ENCODE measurements at places on chromosomes 7 and 10.
A peak's percentile ranks its signal among the peaks of the same experiment; 100 is the strongest.

DNA sequence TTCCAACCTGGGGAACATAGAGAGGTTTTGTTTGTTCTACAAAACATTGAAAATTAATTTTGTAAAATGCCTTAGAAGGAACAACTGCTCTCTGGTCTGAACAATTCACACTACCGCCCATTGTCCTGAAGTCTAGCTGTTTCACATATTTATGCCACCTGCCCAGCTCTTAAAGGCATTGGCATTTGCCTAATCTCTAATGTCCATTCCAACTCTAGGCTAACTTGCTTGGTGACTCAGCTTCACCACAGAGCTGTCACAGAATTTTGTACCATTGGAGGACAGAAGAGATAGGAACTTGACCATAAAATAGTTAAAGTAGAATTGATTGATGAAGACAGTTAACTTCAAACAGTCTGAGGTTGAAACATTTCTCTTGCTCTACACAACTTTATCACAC lies 53.5 kb upstream of the PPP1R17 start:
- no peak for DNase-seq

GRCh38 chr7:104499975-104500374 lies 171.6 kb downstream of the LHFPL3 start:
- DNase-seq = no peak

DNA sequence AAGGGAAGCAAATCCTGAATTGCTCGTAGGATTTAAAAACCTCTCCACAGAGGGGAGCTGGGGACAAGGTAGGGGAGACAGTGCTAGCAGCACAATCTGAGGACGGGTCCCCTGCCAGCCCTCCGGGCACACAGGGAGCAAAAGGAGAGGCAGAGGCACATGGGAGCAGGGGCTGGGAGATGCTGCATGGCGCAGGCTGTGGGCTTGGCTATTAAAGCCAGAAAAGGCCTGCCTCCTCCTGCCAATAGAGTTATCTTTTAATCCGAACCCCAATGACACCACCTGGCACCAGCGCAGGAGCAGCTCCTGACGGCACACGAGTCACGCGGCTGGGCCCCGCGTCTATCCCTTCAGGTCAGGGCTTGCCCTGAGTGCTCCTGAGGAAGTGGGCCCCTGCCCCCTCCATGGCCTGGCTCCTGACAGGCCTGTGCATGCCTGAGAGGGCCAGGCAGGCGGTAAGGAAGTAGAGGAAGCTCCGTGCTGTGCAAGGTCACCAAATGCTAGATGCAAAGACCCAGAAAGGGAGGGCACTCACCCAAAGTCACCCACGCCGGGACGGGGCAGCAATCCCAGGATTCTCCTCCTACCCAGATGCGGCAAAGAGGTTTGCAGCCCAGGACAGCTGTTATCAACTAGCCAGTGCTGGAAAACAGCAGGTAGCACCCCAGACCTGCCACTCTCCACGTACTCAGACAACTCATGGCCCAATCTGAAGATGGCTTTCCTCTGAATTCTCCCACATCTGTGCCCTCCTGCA lies 28.1 kb downstream of the DLG5 start:
- DNase-seq = peak; percentile 77

- DNase-seq = no peak
These were observed 29.8 kb downstream of the NPS start for GRCh38 chr10:127578961-127579305.

DNA sequence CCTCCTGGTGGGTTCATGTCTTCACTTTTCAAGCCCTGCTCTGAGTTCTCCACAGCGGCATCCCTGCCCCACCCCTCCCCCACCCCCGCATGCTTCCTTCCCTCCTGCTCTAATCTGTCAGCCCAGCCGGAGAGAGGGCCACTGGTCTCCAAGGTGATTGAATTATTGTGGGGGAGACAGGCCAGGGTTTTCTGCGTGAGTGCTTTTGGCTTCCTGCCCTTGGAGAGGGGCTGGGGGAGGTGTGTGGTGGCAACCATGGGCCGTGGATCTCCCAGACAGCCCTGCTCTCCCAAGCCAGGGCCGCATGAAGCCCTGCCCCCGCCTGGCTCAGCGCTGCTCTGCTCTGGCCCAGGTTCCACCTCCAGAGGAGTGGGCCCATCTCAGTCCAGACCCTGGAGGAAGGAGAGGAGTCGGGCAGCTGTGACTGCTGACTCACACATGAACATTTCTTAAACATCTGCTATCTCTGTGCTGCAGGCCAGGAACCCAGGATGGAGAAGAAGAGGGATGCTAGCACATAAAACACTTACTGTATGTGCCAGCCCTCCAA lies 109.9 kb downstream of the ZMIZ1 start:
- DNase-seq = peak; percentile 92

- DNase-seq = no peak
These were observed 34.4 kb upstream of the ETV1 start for GRCh38 chr7:14023838-14024237.

DNA sequence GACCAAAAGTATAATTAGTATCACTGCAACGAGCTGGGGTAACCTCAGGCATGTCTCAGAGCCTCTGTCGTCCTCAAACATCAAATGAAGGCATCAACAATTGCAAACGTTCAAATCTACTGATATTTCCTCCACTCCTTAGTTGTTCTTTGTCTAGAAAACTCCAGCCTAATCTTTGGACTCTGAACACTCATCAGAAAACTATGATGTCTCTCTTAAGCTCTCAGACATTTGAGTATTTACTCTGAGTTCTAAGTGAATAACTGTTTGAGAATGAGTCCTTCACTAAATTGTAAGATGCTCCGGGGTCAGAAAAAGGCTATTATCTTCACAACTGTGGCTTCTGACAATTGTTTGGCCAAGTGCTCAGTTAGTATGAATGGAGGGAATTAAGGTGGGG lies 536.4 kb downstream of the NRG3 start:
- DNase-seq = no peak

GRCh38 chr10:119174109-119174508 lies 4.5 kb downstream of the PRDX3 start:
- no peak for DNase-seq

DNA sequence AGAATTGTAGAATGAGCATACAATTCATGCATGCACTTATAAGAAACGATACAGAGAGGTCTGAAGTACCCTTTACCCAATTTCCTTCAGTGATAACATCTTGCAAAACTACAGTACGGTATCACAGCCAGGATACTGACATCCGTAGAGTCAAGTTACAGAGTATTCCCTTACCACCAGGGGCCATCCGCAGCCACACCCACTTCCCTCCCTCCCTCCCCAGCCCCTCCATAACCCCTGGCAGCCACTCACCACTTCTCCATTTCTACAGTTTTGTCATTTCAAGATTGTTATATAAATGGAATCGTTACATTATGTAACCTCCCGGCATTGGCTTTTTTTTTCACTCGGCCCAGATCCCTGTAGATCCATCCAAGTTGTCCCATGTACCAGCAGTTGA lies 113.6 kb upstream of the RET start:
- DNase-seq = peak; percentile 15

DNA sequence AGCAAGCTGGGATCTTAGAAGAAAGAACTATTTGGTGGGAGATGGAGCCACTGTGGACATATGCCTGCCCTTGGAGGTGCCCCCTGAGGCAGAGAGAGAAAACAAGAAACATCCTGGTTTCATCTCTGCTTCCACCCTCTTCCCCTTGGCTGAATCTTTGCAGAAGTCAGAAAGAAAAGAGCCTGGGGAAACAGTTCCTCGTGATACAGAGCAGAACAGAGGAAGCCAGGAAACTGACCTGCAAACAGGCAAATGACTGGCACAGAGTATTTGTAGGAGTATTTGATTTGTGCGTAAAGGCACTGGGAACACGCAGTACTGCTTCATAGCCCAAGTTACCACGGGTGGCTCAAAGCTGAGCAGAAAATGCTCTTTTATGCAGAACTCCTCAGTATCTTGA lies 7.0 kb upstream of the KEL start:
- DNase-seq = no peak

GRCh38 chr7:25396668-25397067 lies 168.4 kb upstream of the NPVF start:
- no peak for DNase-seq

GRCh38 chr7:158301207-158301606 lies 286.4 kb downstream of the PTPRN2 start:
- peak; percentile 10 for DNase-seq

DNA sequence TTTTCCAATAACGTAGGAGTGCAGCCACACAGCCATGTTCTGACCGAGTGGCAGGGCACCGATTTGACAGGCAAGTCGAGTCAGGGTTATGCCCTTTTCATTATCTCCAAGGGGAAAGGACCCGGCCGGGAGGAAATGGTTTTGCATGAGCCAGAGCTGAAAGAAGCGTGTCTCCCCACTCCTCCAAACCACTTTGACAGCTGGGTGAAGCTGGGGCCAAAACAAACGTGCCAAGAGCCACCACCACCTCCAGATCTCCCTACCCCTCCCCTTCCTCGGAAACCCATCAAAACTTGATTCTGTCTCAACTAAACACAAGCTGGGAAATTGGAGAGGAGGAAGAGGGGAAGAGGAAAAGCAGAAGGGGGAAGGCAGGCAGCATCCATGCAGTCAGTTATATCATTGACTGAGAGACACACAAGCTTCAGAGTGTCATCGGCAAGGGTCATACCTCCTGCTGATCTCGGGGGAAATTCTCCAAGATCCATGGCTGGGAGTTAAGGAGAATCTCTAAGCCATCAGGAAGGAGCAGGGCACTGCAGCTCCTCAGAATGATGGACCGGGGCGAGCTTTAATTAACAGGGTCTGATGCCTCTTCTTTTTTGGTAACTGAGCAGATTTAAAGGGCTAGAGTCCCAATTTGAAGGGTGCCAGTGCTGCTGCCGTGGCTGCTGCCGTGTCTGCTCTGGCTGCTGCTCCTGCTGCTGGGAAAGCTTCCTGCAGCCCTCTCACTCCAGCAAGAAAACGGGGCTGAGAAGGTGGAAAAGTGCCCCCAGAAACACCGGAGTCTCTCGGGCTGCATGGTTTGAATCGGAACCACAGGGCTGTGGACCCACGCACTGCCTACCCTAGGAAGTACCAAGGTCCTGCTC lies 34.7 kb upstream of the CALN1 start:
- DNase-seq = no peak

- DNase-seq = no peak
These were observed 9.1 kb downstream of the FOXK1 start for GRCh38 chr7:4690953-4691856.

GRCh38 chr10:77496941-77497420 lies 140.6 kb downstream of the KCNMA1 start:
- DNase-seq = no peak

- no peak for DNase-seq
These were observed 128.4 kb upstream of the FZD1 start for GRCh38 chr7:91135703-91136430.

DNA sequence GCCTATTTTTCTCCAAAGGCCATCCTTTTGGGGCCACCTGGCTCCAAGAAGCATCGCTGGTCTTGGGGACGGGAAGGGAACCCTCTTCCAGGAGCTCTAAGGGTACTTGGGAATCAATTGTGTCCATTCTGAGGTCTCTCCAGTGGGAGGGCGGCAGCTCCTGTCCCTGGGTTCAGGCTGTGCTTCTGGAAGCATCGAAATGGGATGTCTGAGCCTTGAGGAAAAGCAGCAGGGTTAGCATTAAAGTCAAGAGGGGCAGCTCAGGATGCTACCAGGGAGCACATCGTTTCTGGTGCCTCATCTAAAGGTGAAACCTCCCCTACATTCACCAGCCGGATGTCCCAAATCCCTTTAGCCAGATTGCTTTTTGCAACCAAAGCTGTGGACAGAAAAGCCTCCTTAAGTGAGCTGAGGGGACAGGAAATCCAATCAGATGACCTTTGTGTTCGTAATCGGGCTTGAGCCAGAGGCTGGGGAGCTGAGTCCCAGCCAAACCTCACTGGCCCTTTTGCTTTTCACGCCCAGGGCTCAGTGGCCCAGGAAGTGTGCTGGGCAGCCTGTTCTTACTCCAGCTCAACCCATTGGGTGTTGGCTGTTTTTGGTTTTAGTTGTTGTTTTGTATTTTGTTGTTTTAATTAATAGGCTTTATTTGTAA lies 88.8 kb upstream of the ANLN start:
- DNase-seq = no peak

DNA sequence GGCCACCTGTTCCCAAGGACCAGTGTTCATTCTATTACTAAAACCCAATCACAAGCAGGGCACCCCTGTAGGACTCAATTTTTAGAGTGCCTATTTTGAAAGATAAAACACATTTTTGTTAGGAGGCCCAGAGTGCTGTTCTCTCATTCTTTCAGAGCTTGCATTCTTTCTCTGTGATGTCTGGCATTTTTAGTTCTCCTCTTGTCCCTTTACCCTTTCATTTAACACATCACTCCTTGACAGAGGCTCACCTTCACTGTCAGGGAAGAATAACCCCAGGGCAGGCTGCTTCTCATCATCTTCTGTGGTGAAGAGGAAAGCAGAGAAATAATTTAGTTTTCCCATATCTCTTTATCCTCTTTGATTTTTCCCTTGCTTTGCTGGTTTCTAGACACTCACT lies 73.9 kb downstream of the CHRM2 start:
- no peak for DNase-seq

DNA sequence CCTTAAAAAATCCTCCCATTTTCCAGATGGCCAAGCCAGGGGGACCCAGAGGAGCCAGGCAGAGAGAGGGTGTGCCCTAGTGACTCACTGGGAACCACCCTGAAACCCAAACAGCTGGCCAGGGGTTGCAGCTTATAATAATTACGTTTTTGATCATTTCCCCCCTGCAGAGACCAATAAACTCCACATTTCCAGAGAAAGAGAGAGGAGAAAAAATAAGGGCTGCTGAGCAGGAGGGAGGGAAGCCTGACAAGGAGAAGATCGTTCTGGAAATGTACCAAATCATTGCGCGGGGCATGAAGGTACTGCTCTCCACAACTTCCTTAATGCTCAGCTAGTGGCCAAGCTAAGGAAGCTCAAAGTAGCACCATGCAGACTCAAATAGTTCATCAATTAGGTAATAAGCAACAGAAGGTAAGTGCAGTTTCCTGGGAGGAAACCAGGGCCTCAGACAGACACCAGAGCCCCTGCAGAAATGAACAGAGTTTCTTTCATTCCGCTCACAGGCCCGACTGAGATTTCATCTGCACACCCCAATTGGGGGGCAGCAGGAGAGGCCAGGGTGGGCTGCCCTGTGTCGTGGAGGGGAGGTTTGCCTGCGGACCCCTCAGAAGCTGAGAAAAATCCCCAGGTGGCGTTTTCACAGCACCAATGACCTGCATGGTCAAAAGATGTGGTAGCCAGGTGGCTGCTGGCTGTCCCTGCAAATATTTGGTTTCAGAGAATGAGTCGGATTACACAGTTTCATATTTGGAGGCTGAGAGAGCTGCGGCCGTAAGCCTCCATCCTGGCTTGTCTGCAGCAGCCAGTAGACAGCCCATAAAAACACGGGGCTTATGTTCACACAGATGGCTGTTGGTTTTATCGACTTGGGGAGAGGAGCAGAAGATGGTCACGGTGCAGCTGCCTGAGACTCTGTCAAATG lies 153.2 kb upstream of the LYZL2 start:
- peak; percentile 75 for DNase-seq

DNA sequence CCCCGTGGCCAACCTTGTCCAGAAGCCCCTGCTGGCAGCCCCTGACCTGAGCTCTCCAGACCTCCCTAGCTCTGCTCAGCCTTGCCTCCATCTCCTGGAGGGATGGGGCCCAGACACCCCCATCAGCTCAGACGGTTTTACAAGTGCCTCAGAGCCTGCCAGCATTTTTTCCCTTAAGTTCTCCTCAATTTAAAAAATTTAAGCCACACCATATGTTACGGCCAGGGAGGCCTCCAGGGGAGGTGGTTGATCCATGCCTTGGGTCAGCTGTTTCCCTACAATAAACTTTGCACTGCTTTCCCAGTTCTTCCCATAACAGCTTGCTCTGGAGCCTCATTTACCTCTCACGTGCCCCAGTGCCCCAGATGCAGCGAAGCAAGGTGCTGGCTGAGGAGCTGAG lies 143.5 kb downstream of the RGS10 start:
- DNase-seq = no peak

- no peak for DNase-seq
These were observed 853.5 kb downstream of the KCNMA1 start for GRCh38 chr10:76784076-76784475.
